ENCODE measurements at places on chromosomes 7 and 10.

DNA sequence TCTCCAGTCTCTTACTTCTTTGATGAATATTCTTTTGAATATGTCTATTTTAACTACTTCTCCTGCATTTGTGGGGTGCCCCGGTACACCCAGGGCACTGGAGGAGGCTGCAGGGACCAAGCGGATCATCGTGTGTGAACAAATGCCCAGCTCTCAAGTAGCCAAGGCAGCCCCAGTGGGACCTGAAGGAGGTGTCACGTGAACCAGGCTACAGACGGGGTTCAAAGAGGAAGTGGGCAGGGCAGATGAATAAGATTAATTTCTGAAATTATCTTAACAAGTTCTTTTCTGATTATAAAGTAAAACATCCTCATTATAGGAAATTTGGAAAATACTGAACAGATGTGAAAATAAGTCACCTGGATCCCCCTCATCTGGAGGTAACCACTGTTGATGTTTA lies 78.4 kb upstream of the DUSP5 start:
- no peak for DNase-seq

DNA sequence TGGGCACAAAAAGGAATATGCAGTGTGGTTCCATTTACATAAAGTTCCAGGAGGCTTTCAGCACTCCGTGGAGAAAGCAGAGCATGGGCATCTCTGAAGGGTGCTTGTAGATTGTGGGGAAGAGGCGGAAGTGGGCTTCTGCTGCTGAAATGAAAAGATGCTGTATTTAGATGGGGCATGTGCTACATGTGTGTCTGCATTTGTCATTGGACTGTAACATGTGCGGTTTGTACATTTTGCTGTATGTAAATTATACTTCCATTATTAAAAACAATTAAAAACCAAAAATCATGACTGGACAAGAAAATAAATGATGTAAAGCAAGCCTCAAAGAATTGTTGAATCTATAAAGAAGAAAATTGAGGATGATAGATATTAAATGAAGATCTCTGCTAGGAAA lies 334.0 kb downstream of the WDR37 start:
- DNase-seq: no peak

GRCh38 chr10:6951732-6952131 lies 371.7 kb upstream of the PRKCQ start:
- no peak for DNase-seq

DNA sequence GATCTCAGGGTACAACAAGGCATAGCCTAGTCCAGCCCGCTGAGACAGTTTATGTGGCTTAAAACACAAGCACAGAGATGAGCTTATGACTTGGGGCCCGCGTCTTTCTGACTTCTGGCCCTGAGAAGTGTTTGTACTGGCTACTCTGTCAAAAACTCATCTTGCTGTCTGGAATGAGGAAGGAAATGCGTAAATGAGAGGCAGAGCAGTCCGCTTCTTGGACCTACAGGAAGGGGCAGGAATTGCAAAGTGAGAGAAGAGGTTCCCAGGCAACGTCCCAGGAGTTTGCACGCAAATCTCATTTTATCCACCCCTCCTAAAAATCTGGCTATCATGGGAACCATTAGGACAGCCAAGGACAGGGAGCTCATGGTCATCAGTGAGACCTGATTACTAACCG lies 5.5 kb downstream of the ANXA11 start:
- no peak for DNase-seq

DNA sequence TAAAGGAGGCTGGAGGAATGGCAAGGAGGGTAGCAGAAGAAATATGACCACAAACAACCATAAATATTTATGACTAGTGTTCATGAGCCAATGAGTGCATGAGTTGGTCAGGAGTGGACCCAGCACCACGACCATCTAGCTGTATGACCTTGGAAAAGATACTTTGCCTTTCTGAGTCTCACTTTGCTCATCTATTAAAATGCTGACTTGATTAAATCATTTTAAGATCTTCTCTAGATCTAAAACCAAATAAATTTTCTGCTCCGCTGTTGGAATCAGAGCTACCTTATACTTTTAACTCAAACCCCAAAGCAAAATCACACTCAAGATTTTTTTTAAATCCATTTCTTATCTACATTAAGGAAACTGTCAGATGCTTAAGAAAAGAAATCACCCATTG lies 207.0 kb downstream of the GPAM start:
- DNase-seq: no peak

DNA sequence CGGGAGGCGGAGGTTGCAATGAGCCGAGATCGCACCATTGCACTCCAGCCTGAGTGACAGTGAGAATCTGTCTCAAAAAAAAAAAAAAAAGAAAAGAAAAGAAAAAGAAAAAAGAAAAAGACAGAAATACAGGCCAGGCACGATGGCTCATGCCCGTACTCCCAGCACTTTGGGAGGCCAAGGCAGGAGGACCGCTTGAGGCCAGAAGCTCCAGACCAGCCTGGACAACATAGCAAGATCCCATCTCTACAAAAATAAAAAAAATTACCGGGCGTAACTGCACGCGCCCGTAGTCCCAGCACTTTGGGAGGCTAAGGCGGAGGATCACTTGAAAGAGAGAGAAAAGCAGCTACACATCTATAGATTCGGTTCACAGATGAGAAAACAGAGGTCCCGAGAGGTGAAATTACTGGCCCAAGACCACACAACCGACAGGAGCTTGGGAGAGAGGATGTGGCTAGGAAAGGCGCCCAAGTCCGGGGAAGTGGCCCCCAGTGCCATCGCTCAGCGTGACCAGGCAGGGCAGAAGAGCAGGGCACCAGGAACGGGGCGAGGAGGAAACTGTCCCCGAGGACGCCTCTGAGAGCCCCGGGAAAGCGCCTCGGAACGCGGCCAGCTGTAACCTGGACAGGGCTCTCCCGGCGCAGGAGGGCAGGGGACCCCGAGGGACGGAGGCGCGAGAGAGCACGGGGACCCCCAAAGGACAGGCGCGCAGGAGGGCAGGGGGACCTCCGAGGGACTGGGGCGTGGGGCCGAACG lies 612 bp downstream of the SNX8 start:
- DNase-seq: no peak

DNA sequence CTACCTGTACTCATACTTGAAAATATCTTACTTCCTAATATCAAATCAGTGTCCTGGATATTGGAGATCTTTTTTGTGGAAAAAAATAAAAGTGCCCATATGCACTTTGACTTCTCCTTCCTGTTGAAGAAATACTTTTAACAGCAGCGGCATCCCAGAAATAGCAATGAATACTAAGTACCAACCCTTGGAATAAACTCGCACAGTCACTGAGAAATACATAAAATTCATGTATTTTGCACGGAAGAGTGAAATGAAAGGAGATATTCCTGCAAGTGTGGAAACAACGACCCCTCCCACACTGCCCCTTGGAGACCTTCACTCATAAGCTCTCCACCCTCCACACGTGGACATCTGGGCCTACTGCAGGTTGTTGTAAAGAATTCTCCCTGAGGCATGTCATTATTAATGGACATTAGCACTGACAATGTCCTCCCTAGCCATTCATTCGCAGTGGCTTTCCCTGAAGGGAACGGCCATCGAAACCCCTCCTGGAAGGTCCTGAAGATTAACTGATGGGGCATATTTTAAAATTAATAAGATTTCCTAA lies 407.6 kb upstream of the PFKP start:
- DNase-seq: no peak

- no peak for DNase-seq
Observed at GRCh38 chr7:13743226-13743625, 246.2 kb downstream of the ETV1 start.

DNA sequence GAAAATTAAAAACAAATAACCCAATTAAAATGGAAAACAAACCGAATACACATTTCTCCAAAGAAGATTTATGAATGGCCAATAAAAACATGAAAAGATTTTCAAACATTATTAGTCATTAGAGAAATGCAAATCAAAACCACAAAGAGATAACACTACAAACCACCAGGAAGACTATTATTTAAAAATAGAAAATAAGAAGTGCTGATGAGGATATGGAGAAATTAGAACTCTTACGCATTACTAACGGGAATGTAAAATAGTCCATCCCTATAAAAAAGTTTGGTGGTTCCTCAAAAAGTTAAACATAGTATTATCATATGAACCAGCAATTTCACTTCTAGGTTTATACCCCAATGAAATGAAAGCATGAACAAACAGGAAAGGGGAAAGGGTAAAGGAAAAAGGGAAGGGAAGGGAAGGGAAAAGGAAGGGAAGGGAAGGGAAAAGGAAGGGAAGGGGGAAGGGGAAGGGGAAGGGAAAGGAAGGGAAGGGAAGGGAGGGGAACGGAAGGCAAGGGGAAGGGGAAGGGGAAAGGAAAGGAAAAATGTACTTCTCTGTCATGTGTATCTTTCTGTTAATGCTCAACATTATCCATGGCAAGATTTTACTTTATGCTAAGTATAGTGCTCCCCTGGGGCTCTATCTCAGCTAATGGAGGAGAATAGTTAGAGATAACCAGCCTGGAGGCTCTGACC lies 125.3 kb upstream of the RSU1 start:
- DNase-seq: no peak

All from activated CD4-positive, alpha-beta T cell treated with anti-CD3 and anti-CD28 coated beads, Interleukin-2, amount 50 U/mL, for 4 hours (primary cell).